ENCODE measurements at places on chromosomes 4 and X. TPM values are rescaled to one million over a fixed set of nuclear protein-coding genes. Genes with fewer than 3 reads are reported as not detected.

Gene GAGE13
- total RNA-seq = not detected

DNA sequence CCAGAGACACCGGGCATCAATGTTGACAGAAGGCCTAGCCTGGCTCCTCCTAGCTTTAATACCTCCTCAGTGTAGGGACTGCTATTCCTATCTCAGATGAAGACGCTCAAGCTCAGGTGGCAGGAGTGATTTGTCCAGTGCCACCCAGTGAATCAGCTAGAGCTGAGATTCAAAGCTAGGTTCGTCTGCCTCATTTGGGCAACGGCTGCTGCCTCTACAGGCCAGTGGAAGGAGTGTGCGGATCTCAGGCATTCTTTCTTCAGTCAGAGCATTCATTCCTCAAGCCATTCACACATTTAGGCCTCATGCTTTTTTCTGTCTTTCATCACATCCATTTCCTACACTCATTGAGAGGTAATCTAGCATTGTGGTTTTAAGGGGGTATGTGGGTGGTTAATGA lies 7.3 kb downstream of the TSR2 start:
- peak; percentile 1 for DNase-seq

- no peak for DNase-seq
Measured at GRCh38 chrX:17161991-17162390, 213.0 kb upstream of the NHS start.

GRCh38 chr4:170698334-170698733 lies 608.6 kb upstream of the AADAT start:
- no peak for DNase-seq

Gene USP17L17
- total RNA-seq = not detected

GRCh38 chr4:131609039-131609438 lies 1540.1 kb upstream of the PCDH10 start:
- DNase-seq = peak; percentile 17

DNA sequence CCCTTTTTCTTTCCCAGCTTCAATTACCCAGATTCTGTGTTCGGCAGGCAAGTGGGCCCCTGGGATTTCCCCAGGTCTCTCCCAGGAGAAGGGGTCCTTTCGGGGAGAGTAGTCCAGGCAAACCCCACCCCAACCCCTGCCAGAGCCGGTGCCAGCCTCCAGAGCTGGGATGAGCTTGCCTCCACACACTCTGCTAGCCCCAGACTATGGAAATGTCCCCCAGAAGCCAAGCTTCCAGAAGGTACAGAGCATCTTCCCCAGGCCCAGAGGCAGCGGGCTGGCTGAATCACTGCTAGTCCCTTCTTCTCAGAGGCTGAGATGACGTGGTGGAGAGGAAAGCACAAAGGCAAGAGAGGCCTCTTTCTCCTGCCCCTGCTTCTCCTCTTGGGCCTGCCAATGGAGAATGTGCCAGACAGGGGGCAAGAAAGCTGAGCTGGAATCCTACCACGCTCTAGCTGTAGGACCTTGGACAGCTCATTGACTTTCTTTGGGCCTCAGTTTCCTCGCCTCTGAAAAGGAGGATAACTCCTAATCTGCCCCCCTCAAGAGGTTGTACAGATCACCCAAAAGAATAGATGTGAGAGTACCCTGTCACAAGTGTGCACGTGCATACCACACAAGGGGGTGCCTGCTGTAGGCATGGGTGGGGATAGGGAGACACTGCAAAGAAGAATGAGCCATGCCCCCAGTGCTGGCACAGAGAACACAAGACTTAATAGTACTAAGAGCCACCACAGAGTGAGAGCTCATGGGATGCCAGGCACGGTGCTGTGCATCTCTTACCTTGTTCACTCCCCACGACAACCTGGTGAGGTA lies 2.1 kb downstream of the SASH3 start:
- no peak for DNase-seq

DNA sequence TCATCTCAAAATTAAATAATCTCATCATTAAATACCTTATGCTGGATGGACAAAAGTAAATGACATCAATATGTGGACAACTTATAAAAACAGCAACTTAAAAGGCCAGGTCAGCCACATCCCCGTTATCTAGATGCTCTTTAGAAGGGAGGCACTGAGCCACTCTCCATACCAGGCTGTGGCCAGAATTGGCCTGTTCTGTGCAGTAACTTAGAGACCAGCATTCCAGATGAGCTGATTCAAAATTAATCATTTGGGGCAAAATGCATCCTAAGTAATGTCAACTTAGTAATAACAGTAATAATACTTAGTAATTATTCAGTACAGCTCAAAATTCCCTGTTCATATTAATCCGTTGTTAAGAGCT lies 373.6 kb downstream of the FBXW7 start:
- DNase-seq = no peak

DNA sequence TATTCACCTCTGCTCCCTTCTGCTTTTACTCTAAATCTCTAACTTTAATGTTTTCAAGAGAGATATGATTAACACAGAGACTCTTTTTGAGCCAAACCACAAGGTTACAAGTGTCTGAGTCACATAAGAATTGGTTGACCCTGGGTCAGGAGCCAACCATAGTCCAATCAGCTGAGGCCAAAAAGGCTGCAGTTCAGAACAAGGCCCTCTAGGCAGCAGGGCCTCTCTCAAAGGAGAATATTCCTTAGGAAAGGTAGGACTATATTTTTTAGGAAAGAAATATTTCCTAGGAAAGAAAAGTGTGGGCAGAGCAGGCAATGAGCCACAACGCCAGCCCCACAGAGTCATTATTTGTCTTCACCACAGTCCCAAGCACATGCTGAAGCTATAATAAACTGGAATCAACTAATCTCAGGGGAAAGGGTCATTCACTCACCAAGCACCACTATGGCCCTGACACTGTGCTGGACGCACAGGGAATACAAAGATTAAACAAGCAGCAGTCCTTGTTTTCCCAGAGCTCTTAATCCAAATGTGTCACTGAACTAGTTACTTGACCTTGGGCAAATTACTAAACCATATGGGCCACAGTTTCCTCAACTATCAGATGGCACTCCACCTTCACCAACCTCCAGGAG lies 2.2 kb downstream of the ATP8A1 start:
- DNase-seq = peak; percentile 49

Gene IQSEC2
- 3.9 TPM for total RNA-seq

- DNase-seq = no peak
Measured at GRCh38 chrX:150460063-150460462, 96.9 kb downstream of the MAMLD1 start.

DNA sequence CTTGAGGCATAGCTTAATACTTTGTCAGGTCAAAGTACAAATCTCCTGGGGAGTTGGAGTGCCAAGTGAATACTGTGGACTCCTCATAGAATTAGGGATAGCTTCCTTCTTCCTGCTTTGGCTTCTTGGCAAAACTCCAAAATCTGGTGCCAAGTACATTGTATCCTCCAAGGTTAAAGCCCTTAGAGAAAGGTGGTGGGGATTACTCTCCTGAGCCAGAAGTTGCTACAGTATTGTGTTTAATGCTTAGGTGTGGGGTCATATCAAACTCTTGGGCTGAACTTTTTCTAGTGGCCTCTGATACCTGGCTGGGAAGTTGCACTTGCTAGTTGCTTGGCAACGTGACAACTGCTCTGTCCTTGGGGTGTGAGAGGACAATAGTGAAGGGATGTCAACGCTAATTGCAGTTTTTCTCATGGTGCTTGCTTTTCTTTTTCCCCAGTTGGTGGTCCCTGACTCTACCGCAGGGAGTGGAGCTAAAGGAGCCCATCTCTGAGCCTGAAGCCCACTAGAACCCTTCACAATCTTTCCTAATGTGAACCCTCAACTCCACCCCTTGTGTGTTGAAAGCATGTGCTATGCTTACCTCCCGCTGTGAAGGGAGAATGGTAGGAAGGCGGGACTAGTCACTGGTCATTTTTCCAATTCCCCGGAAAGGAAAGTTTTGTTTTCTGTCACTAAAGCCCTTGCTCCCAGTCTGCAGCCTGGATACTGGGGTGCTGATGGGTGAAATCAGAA lies 35.5 kb downstream of the DLG3 start:
- DNase-seq = peak; percentile 36

Gene GDPD2
- 0.17 TPM for total RNA-seq

Gene ATP1B4
- total RNA-seq = not detected

DNA sequence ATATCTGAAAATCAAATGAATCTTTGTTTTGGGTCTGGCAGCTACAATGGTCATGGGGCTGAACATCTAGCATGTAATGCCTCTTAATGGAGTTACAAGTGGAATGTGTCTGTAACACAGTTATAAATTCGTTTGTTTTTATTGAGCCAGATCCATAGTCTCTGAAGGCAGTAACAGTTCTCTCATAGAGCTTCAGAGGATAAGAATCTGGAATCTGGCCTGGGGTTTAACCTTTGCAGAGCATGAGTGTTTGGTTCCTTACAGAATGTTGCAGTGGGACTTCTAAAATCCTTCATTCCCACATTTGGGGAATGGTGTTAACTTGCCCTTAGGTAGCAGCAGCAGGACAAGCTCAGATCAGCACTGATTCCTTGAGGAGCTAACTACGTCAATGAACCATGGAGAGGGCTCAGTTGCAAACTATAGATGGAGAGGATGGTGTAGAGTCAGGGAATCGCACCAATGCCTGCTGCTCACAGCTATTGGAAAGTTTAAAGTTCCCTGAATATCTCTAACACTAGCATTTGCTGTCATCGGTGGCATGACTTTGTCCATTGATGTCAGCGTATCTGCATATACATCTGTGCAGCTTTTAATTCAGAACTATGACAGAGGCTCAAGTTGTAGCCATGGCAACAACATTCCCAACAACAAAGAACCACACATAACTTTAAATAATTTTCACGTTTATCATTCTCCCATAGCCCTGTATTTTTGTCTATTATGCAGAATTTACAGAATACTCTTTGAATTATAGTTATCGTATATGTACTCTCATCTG lies 72.2 kb downstream of the RASGEF1B start:
- DNase-seq = no peak

DNA sequence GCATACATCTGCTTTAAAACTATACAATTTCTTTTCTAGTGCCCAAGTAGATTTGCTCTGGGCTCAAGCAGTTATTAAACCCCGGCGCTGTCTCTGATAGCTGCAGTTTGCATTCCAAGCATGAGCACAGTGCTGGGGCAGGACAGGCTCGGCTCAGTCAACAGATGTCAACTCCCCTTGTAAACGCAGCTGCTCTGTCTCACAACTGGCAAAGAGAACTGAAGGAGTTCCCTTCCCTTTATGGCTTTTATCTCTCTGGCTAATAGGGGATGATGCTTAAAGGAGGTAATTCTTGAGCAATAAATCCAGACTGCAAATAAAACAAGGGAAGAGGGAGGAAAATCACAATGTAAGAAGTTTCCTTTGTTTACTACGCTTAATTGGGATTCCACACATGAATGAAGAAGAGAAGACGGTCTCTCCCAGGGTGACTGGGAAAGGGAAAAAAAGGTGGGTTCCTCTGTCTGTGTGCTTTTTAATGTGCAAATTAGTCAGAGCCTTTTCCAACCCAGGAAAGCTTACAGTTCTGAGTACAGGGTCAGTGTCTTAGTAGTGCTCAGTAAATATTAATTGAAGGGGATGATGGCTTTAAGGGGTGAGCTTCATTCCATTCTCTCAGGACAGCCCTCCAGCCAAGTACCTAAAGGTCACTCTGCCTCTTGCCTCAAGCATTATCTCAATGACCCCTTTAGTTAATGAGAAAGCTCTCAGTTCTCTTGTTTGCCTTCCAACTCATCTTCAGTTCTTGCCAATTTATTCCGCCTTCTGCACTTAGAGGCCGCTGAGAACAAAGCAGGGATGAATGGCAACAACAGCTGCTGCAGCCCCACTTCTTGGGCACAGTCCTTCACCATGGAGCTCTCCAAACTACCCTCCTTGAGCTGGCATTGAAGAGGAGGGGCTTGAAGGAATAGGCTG lies 155.7 kb upstream of the JADE1 start:
- DNase-seq = no peak

Gene CLCN4
- 6.5 TPM for total RNA-seq

DNA sequence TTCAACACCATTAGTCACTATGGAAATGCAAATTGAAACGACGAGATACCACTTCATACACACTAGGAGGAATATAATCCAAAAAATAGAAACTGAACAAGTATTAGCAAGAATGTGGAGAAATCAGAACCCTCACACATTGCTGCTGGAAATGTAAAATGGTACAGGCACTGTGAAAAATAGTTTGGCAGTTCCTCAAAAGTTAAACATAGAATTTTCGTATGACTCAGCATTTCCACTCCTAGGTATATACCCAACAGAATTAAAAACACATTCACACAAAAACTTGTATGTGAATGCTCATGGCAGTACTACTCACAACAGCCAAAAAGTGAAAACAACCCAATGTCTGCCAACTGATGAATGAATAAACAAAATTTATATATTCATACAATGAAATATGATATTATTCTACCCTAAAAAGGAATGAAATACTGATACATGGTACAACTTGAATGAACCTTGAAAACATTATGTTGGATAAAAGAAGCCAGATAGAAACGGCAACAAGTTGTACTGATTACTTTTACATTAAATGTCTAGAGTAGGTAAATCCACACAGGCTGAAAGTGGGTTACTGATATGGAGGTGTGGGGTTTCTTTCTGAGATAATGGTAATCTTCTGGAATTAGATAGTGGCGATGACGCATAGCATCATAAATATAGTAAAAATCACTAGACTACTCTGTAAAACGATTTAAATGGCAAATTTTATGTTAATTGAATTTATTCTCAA lies 22.3 kb downstream of the TEC start:
- DNase-seq = no peak

DNA sequence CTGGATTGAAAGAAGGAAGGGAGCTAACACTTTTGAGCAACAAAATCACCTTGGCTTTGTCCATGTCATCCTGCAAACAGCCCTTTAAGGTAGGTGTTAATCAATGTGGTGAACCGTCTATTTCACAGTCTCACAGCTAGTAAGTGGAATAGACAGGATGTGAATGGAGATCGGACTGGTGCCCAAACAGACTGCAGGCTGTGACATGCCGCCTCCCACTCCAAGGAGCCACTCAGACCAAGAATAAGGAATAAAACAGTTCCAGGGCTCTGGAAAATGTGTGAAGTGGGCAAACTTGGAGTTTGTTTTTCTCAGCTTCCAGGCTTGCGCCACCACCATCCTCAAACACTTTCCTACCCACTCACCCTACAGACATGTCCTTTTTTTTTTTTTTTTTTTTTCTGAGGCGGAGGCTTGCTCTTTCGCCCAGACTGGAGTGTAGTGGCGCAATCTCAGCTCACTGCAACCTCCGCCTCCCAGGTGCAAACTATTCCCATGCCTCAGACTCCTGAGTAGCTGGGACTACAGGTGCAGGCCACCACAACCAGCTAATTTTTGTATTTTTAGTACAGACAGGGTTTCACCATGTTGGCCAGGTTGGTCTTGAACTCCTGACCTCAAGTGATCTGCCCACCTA lies 57.7 kb upstream of the SEC24B start:
- no peak for DNase-seq

Gene PRSS12
- 0.17 TPM for total RNA-seq

GRCh38 chr4:83285055-83285407 lies 433 bp upstream of the COQ2 start:
- DNase-seq = peak; percentile 71

DNA sequence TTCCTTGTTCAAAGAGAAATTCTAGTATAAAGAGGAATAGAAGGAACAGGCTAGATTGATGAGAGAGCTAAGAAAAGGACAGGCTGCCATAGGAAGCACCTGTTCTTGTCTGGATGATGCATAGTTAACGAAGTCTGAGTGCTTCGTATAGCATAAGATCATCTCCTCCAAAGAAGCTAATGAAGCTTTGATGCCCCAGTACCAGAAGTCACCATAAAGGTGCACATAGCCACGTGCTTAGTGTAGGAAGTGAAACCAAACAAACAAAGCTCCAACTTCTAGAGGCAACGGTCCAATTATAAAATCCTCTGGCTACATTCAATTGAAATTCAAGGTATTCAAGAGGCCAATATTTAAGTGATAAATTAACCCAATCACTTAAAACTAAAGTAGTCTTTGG lies 31.0 kb downstream of the AFAP1 start:
- DNase-seq = peak; percentile 47
